ENCODE measurements at places on chromosomes 1 and 21.
A peak's percentile ranks its signal among the peaks of the same experiment; 100 is the strongest.

DNA sequence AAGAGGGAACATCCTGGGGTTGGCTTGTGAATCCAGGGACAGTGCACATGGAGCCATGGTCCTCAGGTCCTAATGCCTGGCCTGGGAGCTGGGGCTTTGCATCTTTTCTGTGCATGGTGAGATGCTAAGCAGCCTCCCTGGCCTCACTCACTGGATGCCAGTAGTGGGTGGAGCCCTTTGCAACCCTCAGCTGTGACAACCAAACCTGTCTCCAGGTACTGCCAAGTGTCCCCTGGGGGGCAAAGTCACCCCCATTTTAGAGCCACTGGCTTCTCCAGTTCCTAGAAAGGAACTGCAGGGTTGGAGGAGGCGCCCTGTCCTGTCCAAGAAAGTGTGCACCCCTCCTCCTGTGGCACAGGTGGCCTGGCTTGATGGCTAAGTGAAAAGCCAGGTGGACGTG, 44.6 kb upstream of the GRIK3 start:
- no peak for DNase-seq

GRCh38 chr1:203147376-203147775, 19.9 kb downstream of the ADORA1 start:
- DNase-seq, result no peak

- no peak for DNase-seq
Measured at GRCh38 chr1:59357645-59358320, 60.9 kb downstream of the FGGY start.

- no peak for DNase-seq
Measured at GRCh38 chr1:20483833-20484518, 2.0 kb downstream of the CAMK2N1 start.

DNA sequence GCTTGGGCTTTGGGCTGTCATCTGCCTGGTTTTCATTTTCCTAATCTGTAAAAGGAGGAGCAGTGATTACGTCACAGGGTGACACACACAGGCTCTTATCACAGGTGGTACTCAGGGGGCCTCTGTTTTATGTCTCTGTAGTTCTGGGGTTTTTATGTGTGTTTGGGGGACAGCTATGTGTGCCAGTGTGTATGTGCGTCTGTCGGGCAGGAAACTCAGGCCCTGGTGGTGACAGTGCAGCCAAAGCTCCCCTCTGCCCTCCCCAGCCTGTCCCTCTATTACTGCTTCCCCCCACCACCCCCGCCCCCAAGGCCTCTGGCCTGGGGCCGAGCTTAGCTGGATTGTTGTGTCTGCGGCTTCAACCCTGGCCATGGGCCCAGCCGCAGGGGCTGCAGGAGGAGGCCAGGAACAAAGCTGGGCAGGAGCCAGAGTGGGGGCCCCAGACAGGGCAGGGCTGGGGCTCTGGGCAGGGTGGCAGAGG, 13.3 kb downstream of the MFAP2 start:
- DNase-seq, result no peak

GRCh38 chr1:95382000-95382786, 148.2 kb downstream of the RWDD3 start:
- DNase-seq, result no peak

- no peak for DNase-seq
Measured at GRCh38 chr1:116377541-116378529, 4.8 kb downstream of the ATP1A1 start.

- no peak for DNase-seq
Measured at GRCh38 chr1:243267914-243268653, 12.2 kb downstream of the SDCCAG8 start.

GRCh38 chr21:15051644-15052458, 12.9 kb downstream of the NRIP1 start:
- no peak for DNase-seq

DNA sequence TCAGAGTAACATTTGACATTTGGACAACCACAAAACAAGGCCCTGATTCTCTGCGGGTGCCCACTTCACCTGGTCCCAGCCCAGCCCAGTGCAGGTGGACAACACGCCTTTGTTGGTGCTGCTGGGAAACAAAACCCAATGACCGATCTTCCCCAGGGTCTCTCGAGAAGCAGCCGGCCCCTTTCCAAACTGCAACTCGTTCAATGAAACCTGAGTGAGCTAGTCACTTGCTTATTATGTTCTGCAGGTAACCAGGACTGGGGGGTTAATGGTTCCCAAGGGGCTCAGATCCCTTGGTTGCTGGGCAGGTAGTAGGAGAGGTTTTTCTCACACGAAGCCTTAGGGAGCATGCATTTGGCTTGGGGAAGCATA, 42.9 kb downstream of the ABCG1 start:
- DNase-seq, result no peak

DNA sequence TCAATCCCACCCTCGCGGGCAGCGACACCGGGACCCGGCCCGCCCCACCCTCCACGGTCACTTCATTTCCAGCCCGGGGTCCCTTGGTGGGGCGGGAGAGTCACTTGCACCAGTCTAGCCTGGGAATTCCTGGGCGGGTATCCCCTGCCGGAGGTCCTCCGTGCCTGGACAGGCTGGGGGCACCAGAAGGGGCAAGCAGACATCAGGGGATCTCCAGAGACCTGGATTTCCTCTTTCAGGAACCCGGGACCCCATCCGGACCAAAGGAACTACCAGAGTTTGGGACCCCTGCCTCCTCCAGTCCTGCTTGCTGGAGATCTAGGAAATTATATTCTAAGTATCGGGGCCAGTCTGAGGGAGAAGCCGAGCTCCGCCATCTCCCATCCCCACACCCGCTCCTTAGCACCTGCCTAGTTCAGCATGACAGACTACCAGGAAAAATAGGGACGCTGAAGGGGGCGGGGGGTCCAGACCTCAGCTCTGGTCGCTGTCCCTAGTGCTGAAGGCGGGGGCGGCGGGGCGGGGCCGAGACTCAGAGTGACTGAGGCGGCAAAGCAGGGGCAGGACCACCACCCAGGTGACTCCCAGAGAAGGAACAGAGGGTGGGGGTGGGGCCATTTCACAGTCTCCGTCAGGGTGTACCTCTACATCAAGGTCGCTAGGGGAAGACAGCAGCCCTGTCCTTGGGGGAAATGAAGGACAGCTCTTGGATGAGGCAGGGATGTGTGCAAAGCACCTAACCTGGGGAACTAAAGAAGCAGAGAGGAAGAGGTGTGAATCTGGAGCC, 832 bp downstream of the HCN3 start:
- DNase-seq, result peak; percentile 51

DNA sequence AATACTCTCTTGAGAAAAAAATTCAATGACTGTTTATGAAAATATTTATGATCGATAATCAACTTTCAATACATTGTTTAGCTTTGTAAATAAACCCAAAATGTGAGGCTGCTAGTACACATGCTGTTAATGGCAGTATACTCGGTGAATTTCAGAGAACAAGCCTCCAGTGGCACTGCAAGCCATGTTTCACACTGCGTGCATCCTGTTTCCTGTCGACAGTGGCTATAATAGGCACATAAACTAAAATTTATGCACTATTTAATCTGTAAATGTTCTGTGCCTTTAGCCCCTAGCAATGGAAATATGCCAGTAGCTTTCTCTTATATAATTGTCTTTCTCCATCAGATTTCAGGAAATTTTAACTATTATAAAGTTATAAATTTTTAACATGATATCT, 26.3 kb upstream of the RGS18 start:
- DNase-seq, result no peak

- no peak for DNase-seq
Measured at GRCh38 chr1:236545621-236546169, 21.9 kb downstream of the LGALS8 start.

GRCh38 chr1:119712342-119713038, 756 bp downstream of the PHGDH start:
- DNase-seq, result peak; percentile 23

- DNase-seq, result no peak
Measured at GRCh38 chr1:52925571-52926005, 1.5 kb upstream of the SCP2 start.

DNA sequence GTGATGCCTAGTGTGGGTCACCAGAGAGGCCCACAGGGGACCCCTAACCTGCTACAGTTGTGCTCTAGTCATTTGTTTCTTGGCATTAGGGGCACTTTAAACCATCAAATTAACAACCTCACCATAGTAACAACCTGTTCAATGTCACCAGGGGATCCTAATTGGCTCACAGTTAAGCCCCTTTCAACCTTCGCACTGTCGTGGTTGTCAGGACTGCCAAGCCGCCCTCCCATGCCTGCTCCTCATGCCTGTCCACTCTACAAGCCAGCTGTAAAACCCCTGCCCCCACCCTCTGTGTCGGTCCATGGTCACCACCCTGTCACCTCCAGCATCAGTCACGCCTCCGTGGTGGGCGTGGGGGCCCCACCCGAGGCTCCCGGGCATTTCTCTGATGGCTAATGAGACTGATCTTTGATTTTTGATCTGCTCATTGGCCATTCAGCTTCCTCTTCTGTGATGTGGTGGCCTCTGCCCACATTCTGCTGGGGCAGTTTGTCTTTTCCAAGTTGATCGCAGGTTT, 96.6 kb downstream of the WDR4 start:
- DNase-seq, result no peak

DNA sequence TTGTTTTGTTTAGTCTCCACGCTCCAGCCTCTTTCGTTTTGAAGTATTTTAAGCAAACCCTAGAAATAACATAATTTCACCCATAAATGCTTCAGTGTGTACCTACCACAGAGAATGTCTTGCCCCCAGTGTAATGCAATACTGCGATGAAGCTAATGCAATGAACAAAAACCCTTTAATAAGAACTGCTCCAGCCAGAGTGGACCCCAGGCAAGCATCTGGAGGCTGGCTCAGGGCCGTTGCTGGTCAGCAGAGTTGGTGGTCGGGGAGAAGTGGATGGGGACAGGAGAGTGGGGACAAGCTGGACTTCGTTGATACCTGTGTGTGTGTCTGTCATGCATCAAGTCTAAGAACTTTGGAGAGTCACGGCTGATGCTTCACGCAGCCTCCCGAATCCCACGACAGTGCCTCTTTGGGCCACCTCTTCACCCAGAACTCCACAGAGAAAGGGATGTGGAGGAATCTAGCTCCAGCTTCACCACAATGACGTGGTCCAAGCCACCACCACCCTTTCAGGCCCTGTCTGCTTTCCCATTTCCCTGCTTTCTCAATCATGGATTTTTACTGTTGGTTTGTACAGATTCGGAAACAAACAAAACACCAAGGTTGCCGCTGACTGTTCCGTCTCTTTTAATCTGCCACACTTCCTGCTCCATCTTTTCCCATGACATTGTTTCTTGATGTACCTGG, 108.6 kb upstream of the ERRFI1 start:
- no peak for DNase-seq

- no peak for DNase-seq
Measured at GRCh38 chr1:29396438-29397255, 160.3 kb downstream of the PTPRU start.

DNA sequence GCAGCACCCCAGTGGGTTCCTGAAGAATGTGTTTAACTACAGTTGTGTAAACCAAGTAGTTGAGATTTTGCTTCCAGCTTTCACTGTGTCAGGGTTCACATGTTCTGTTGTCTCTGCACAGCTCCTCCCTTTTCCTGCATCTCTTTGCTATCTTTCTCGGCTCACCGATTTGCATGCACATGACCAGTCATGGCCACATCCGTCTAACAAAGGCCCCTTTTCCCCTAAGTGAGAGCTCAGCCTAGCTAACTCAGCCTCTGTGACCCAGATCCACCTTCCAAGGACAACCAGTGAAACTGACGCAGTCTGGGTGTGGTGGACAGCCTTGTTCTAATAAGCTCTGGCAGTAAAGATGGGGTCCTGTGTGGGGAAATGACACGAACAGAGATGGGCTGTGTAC, 101.1 kb downstream of the ZP4 start:
- no peak for DNase-seq

GRCh38 chr1:24481843-24482610, 20.6 kb upstream of the RCAN3 start:
- DNase-seq, result no peak

DNA sequence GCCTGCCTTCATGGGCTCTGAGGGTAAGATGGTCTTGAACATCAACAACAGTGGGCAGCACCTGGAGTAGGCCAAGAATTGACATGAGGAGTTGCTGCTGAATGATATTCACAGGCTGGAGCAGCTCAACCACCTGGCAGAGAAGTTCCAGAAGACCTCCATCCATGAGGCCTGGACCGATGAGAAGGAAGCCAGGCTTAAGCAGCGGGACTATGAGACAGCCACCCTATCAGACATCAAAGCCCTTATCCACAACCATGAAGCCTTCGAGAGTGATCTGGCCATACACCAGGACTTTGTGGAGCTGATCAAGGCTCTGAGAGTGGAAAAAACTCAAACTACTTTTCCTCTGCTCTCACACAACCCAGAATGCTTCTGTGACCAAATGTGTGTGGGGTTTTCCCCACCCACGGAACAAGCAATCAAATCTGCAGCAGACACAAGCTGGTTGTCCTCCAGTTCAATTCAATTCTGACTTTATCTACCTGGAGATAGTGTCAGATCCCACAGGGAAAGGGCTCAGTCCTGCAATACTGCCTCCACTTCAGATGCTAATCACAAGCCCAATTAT, 12.1 kb upstream of the EPHA10 start:
- DNase-seq, result no peak

GRCh38 chr1:202323731-202324130, 18.0 kb downstream of the UBE2T start:
- no peak for DNase-seq

GRCh38 chr1:106232128-106232527, 824.3 kb upstream of the PRMT6 start:
- no peak for DNase-seq

GRCh38 chr1:46592823-46593222, 11.2 kb downstream of the MKNK1 start:
- no peak for DNase-seq

DNA sequence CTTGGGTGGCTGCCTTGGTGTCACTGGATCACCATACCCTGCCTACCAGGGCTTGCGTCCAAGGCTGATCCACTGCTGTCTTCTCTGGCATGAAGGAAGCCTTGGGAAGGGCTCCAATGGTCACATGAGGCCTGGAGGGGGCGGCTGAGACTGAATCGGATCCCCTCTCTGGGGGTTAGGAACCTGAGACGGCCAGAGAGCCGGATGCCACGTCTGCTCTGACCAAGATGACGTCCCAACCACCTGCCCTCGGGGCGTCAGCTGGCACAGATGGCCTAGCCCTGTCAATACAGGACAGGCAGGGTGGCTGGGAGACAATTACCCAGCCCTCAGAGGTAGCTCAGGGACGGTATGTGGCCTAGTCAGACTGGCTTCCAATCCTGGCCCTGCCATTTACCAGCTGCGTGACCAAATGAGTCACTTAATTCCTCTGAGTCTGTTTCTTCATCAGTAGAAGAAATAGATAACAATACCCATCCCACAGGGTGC, 5.4 kb downstream of the TRIM62 start:
- no peak for DNase-seq

DNA sequence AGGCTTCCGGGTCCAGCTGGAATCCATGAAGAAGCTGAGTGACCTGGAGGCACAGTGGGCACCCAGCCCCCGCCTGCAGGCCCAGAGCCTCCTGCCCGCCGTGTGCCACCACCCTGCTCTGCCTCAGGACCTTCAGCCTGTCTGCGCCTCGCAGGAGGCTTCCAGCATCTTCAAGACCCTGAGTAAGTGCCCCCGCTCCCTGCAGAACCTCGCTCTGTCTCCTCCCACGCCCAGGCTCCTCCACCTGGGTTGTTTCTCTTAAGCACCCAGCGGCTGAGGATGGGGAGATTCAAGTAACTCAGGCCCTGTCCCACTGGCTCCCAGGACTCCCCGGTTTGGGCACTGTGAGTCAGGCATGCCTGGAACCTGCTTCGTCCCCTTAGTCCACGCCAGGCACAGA, 1.5 kb downstream of the GUCA2B start:
- DNase-seq, result no peak

GRCh38 chr1:54604572-54605370, 18.6 kb downstream of the FAM151A start:
- DNase-seq, result no peak

All from activated T-cell treated with anti-CD3 and anti-CD28 coated beads for 24 hours (primary cell).